ENCODE measurements at places on chromosomes 2 and 18. TPM values are rescaled to one million over a fixed set of nuclear protein-coding genes. Genes with fewer than 3 reads are reported as not detected.

GRCh38 chr2:96769814-96770213 lies 9.1 kb downstream of the CNNM4 start:
- no peak for DNase-seq

- no peak for DNase-seq
Measured at GRCh38 chr2:44579837-44580230, 218.1 kb downstream of the CAMKMT start.

GRCh38 chr2:26076001-26076587 lies 42.2 kb downstream of the RAB10 start:
- no peak for DNase-seq

DNA sequence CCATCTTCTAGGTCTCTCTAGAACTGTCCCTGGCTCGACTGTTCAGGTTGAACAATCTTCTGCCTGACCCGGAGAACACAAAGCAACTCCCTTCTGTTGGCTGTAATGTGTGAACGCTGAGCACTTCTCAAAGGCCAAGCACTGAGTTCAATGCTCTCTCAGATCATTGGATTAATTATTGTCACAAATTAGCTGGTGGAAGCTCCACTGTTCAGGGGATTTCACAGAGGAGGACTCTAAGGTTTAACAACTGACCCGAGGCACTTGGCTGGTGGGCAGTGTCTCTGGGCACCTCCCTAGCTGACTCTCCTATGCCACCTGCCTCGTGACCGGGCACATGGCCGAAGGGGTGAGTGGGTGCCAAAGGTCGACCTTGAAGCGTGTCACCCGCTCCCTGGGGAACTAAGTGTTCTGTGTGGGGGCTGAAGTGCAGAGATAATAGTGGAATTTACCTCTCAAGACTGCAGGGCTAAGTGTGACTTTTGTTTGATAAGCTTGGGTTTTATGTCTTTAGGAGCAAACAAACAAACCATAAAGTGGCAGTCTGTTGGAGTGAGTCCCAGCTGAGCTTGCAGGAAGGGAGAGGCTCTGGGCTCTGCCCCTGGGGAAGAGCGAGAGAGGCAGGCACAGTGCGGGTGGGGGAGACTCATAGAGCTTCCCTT lies 64.8 kb downstream of the BCL2L11 start:
- no peak for DNase-seq

GRCh38 chr2:51329512-51329911 lies 297.6 kb upstream of the NRXN1 start:
- DNase-seq = no peak

- DNase-seq = no peak
Measured at GRCh38 chr2:223494942-223495341, 107.2 kb downstream of the SCG2 start.

DNA sequence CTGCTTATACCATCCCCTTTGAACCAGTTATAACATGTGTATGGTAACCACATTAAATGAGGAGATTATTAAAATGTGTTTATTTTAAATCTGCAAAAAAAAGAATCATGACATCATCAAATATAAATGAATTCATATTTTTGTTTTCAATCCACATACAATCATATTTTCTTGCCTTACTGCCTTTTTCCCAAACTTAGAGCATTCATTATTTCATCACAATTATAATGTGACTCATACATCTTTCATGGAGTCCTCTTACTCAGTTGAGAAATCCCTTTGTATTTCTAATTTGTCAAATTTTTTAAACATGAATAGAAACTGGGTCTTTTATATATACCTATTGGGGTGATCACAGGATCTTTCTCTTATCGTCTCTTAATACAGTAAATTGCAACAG lies 909.6 kb downstream of the DSC3 start:
- no peak for DNase-seq

ADD2 gene
- 1.3 TPM for total RNA-seq

Measured in mesothelial cell of epicardium (in vitro differentiated cells).